ENCODE measurements at places on chromosomes 1 and 21.

DNA sequence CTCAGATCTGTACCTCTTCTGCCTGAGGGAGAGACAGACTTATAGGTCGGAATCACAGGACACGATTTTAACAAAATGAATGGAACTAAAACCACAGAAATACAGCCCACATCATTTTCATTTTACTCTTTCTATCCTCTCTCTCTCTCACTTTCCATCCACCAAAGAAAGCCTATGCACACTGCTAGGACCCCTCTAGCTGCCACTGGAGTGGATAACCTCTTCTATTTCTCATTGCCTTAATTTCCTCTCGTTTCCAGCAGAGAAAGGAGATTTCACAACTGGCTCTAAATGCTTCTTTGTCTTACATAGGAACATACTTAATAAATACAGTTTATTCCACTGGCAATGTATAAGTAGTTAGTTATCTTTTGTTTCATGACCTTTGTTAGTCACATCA is 867.8 kb upstream of the ADGRL4 start:
- no peak for DNase-seq

DNA sequence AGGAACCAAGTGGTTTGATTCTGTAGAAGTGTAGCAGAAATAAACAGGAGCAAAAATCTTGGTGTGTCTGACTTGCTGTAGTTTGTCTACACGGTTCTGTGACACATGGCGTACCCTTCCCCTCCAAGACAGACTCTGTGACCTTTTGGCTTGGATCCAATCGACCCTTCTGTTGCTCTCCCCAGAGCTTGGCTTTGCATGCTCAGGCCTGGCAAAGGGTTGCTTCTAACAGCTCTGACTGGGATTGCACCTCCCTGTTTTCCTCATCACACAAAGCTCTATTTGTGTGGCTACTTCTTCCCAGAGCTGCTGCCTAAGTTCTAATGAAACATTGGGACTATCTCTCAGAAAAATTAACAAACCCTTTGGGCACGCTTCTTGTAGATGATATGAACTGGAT is 24.0 kb downstream of the NGF start:
- no peak for DNase-seq

GRCh38 chr1:156648951-156649350 is 7.0 kb downstream of the BCAN start:
- DNase-seq, result no peak

GRCh38 chr1:84481317-84481716 is 2.3 kb downstream of the RPF1 start:
- DNase-seq, result no peak

GRCh38 chr1:6083801-6084446 is 38.2 kb downstream of the KCNAB2 start:
- no peak for DNase-seq

GRCh38 chr1:59266180-59266926 is 30.5 kb upstream of the FGGY start:
- no peak for DNase-seq

DNA sequence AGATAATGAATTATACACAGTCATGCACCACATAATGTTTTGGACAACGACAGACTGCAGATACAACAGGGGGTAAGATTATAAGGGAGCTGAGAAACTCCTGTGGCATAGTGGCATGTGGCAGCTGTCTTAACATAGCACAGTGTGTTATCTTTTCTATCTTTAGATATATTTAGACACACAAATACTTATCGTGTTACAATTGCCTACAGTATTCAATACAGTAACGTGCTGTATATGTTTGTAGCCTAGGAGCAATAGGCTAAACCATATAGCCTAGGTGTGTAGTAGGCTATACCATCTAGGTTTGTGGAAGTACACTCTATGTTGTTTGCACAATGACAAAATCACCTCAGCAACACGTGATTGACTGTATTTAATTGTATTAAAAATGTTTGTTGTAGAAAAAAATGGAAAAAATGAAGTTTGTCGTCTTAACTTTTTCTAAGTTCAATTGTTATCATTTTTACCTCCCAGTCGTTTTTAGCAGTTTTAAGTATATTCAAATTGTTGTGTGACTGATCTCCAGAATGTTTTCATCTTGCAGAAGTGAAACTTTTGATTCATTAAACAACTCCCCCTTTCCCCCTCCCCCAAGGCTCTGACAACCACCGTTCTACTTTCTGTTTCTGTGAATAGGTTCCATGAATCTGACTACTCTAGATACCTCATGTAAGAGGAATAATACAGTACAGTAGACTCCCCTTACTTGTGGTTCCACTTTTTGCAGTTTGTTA is 351.0 kb upstream of the B3GALT2 start:
- DNase-seq, result no peak

- no peak for DNase-seq
Observed at GRCh38 chr1:210360852-210361477, 32.3 kb downstream of the HHAT start.

DNA sequence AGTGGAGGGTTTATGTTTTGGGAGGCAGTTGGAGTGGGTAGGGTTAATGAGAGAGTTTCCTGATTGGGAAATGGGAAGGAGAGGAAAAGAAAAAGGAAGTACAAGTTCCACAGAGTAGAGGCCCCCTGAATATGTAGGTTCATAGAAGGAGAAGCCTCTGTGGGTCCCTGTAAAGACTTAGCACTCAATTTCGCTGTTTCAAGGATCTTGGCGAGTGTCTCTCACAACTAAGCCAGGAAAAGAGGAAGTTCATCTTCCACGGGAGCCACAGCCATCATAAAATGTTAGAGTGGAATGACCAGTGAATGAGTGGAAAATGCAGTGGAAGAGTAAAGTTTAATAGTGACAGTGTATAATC is 17.4 kb upstream of the DPYD start:
- no peak for DNase-seq

- DNase-seq, result no peak
Observed at GRCh38 chr1:229984310-229984991, 82.6 kb upstream of the GALNT2 start.

- DNase-seq, result no peak
Observed at GRCh38 chr1:27136236-27136551, 18.7 kb downstream of the SLC9A1 start.

GRCh38 chr1:26897351-26897750 is 2.9 kb downstream of the GPATCH3 start:
- DNase-seq, result no peak

DNA sequence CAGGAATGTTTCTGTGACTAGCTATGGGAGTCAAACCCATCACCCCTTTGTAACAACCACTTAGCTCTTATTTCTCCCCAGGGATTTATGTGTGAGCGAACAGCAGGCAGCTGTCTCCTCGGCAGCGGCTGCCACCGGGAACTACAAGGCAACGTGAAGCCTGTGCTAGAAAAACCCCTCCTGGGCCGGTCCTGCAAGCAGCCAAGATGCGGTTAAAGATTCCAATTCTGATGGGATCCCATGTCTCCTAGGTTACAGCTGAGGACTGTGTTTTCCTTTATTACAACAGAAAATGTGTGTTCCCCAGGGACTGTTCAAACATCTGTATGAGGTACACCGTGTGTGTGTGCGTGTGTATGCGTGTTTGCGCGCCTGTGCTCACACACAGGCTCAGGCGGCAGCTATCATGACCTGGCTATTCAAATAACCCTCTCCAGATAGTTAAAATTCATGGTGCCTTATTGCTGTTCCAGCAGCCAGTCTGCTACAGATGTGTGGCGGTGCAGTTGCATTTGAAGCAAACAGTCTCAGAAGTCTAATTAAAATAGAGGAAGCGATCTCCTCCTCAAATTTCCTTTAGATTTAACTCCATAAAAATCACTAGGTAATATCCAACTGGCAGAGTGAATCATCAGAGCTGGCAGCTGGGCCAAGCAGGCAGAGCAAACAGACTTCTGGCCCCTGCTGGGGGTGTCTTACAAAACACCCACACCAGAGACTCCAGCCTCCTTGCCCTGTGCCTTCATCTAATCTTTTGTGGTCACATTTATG is 68.0 kb downstream of the LMX1A start:
- DNase-seq, result no peak

All from mucosa of descending colon (tissue), 3 donors.